ENCODE measurements at places on chromosomes 7 and 10.

DNA sequence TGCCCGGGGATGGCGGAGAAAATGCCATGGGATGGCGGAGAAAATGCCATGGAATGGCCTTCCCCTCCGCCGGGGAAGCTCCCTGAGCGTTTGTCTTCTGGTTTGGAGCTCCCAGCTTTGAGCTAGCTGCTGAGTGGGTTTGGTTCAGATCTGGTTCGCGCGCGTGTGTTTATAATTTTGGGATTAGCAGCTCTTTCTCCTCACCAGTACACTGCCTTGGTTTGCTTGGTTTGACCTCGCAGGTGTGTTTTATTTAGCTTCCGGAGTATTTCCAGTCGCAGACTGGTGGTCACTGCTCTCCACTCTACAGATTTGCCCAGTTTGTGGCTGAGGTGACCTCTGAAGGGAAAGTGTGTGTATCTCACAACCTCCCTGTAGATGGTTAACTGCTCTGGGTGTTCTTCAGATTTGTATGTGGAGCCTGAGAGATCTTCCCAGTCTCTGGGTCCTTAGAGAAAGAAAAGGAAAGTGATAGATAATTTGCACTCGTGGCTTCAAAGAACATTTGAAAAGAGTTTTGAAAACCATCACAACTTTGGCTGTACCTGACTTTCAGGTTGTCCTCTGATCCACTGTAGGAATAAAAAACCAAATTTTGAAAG, 597 bp downstream of the ZNF277 start:
- peak; percentile 1 for DNase-seq

GRCh38 chr10:101817337-101818118, 716 bp downstream of the OGA start:
- peak; percentile 32 for DNase-seq

DNA sequence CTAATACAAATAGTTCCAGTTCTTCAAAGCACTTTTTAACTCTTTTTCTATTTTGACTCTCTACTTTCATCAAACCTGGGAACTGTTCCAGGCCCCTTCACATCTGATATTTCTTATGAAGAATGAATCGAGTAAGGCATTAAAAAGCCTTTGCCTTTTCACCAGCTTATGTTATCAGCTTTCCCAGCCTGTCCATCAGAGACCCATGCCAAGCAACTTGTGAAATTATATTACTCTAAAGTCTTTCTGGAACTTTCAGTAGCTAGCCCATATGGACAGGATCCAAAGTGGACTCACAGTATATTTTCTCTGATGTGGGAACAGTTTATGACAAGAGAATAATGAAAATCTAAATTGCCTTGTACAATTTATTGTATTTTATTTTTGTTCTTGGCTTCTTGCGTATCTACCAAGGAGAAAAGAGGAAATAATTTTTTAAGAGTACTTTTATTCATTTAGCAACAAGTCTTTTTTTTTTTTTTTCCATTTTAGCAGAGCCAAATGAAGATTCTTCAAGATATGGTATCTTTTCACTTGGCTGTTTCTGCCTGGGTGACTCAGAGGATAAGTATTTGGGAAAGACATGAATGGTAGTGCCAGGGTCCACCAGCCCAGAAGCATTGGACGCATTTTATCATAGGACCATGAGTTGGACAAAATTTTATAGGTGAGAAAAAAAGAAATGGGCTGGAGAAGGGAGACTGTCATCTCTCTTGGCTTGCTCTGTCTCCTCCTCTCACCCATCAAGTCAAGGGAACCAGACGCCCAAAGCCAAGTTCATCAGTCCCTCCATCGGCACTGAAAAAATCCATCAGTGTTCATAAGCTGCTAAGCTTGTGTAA, 195.8 kb upstream of the NEBL start:
- no peak for DNase-seq

DNA sequence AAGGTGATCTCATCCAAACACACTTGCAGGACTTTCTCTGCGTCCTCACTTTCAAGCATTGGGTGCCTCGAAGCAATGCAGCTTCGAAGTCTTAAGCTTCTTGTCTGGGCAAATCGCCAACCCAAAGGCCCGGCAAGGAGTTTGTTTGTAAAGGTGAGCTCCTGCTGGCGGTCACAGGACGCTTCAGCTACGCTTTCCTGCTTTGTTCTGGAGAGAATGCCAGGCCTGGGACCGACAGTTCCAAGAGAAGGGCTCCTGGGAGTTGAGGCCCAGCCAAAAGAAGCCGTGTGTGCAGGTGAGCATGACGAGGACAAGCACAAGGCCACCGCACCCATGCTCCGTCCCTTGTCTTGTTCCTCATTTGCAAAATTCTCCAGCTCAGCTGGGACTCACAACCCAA, 106.6 kb upstream of the DOCK1 start:
- no peak for DNase-seq

DNA sequence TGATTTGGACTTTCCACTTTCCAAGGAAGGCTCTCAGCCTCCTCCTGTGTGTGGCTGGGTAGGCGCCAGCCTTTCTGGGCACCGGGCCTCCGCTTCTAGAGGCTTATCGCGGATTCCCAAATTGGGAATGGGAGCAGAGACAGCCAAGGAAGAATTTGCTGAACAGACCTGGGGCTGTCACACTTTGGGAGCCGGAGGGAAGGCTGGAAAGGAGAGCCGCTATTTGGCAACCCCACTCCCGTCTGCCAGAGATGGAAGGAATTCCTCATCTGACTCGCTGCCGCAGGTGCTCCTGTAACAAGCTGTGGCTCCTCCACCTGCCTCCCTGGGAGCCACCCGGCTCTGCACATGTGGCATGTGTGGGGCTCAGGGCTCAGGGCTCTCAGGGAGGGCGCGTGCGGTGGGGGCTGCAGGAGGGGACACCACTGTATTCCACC, 50.8 kb upstream of the ECHDC3 start:
- no peak for DNase-seq

DNA sequence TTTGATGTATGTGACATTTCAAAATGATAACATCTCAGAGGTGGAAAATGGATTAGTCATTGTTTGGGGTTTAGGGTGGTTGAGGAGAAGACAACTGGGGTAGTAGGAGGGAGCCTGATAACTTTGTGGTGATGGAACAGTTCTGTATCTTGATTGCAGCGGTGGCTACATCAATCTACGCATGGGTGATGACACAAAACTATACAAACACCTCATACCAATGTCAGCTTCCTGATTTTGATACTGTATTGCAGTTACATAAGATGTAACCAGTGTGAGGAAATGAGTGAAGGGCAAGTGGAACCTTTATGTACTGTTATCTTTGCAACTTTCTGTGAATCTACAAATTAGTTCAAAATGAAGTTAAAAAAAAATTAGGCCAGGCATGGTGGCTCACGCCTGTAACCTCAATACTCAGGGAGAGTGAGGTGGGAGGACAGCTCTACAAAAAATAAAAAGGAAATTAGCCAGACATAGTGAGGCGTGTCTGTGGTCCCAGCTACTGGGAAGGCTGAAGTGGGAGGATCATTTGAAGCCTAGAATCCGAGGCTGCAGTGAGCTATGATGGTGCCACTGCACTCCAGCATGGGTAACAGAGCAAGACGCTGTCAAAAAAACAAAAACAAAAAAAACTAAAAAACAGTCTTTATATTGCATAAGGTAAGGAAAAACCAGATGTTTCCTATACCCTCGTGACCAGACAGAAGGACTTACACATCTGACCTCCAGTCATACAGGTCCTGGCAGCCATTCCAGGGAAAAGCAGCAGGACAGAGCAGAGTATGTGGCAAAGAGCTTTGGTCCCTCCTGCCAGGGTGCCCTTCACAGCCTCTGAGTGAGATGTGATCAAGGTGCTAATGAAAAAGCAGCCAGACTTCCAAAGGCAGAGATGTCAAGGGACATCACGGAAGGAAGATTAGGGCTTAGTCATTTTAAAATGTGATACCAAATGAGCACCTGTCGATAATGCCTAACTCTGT, 50.8 kb downstream of the CYTH3 start:
- DNase-seq, result peak; percentile 81

DNA sequence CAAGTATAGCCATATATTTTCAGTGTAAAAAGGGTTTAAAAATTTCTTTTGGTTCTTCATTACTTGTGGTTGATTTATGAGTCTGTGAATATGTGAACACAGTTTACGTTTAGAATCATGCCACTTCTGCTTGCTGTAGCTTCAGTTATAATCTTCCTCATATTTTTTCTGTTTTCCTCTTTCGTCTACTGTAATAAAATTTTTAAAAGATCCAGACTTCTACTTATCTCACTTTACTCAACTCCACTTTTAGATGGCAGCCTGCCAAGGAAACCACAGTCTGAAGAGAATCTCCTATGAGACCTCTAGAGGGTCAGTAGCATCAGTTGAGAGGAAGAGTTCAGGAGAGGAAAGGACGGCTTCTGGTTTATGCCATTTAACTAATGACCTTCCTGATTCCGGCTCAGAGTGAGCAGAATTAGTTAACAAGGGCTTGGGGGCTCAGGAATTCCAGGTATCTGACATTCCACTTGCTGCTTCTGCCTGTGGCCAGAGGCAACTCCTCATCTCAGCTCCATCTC, 21.4 kb downstream of the CREB5 start:
- DNase-seq, result no peak

- no peak for DNase-seq
Observed at GRCh38 chr10:131070856-131071255, 240.7 kb downstream of the TCERG1L start.

- DNase-seq, result no peak
Observed at GRCh38 chr7:71871446-71871845, 540.7 kb downstream of the CALN1 start.

GRCh38 chr10:86187499-86188239, 178.9 kb downstream of the GRID1 start:
- DNase-seq, result no peak

DNA sequence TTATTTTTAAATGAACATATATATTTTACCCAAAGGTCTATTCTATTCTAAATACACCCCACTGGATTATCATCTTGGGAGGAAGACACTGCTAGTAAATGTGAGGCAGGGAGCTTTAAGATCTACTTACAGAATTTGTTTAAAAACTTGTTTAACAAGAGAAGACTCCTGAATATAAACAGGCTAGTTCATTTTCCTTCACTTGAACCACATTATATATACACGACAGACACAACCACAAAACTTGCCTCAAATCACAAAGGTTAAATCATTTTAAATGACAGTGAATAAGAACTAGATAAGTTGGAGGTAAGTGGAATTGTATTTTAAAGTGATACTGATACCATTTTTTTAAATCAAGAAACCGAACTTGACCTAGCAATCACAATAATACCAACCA, 109.2 kb downstream of the ATE1 start:
- DNase-seq, result no peak

DNA sequence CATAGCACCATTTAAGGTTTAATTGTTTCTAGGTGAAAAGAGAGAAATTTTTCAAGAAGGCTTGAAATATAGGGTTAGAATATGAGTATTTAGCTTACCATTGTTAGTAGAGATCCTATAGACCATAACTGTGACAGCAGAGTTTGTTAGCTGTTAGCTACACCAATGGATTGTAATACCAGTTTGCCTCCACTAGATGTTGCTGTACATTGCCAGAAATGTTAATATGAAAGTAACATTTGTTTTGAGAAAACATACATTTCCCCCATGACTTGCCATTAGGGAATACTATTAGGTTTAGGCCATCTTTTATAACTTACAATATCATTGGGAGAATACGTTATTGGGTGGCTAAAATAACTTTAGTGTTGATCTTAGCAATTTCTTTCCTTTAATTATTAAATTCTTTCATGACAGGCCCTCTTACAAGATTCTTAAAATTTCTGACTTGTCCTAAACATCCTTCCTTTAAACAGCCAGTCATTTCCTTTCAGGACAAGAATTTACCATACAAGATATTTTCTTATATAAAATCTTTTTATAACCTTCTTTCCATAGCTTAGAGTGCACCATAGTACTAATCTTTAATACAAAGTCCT, 39.5 kb downstream of the ZNF117 start:
- peak; percentile 61 for DNase-seq

DNA sequence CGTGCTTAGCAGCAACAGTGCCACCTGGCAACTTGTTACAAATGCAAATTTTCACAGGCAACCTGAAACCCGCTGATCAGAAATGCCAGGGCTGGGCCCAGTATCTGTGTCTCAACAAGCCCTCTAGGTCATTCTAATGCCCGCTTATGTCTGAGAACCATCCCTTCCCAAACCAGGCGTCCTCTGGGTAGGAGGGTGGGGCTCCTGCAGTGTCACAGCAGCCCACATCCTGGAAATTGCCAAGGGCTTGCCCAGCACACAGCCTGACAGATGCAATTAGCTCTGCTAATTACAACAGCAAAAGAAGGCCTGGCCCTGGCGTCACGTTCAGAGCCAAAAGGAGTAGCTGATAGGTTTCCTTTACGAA, 15.9 kb downstream of the ITPRIP start:
- peak; percentile 39 for DNase-seq

GRCh38 chr7:67453580-67454380, 457.1 kb downstream of the TYW1 start:
- no peak for DNase-seq

GRCh38 chr10:84258034-84258695, 13.3 kb downstream of the RGR start:
- DNase-seq, result no peak

DNA sequence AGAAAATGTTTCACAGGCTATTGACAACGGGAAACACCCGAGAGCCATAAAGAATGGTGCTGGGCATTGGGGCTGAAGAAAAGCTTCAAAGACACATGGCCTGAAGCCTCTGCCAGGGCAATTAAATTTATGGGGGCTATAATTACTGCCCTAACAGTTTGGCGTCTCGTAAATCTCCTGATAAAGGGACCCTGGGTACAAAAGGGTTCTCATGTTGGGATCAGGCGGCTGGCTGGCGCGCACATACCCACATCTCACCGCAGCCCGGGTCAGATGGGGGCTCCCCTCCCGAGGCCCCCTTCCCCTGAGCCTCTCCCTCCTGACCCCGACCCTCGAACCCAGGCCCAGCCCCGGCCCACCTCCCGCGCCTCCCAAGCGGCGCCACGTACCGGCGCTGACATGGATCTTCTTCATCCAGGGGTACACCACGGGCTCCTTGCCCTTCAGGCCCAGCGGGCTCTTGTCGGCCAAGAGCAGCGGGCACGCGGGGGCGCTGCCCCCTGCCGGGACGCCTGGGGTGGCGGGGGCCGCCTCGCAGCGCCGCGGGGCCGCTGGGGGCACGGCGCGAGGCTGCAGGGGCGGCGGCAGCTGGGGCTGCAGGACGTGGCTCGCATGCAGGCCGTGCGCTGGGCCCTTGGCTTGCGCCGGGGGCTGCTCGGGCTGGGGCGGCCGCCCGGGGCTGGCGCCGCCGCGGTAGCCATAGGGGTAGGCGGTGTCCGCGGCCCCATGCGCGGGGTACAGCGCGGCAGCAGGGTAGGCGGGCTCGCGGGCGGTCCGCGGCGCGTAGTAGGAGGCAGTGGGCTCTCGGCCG, 623 bp downstream of the HOXA4 start:
- no peak for DNase-seq

DNA sequence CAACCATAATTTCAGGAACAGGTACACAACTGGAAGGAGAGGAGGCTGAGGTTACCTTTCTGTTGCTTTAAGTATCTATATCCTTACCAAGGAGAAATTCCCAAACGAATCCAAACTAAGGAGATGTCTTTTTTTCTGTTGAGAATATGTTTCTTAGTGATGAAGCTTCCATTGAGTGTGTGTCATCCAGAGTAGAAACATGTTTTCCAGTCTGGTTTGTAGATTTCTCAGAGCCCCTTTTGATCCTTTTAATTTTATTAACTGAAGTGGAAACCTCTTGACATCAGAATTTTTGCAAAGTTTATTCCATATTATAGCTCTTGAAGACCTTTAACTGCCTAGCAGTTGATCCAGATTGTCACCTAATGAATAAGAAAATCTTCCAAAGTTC, 207.1 kb upstream of the FERD3L start:
- no peak for DNase-seq
